Mesothelial cell of epicardium (in vitro differentiated cells): ENCODE measurements at places on chromosomes 6 and 20. TPM values are rescaled to one million over a fixed set of nuclear protein-coding genes. Genes with fewer than 3 reads are reported as not detected.
A peak's percentile ranks its signal among the peaks of the same experiment; 100 is the strongest.

Gene FRK
- total RNA-seq: 4.9 to 5.2 TPM (median 5.1 TPM) in 3 replicates

Gene SAMD5
- 10.6 to 12.6 TPM (median 12.0 TPM) in 3 replicates for total RNA-seq

Gene BPIFB2
- total RNA-seq: not detected in 3 replicates

Gene BPI
- not detected in 3 replicates for total RNA-seq

Gene TUBB2A
- 21.5 to 25.5 TPM (median 24.3 TPM) in 3 replicates for total RNA-seq

- no peak for DNase-seq
These were observed 6.7 kb downstream of the FLOT1 start for GRCh38 chr6:30735668-30736314.

DNA sequence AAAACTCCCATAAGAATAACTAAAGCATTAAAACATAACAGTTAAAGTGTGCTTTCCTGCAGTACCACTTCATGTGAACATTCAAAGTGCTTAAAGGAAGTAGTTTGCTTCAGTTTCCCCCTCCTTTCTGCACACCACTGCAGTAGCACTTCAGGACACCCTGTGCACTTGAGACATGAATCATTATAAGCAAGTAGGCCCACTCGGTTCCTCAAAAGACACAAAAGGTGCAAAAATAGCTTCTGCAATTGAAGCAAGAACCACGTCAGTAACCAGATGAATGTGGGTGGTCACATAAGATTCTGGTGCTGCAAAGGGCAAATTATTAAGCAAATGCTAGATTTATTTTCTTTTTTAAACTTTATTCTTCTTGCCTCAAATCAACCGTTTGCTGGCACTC lies 160.6 kb downstream of the HIVEP2 start:
- DNase-seq: no peak

GRCh38 chr6:39197521-39197920 lies 31.8 kb downstream of the KCNK5 start:
- no peak for DNase-seq

DNA sequence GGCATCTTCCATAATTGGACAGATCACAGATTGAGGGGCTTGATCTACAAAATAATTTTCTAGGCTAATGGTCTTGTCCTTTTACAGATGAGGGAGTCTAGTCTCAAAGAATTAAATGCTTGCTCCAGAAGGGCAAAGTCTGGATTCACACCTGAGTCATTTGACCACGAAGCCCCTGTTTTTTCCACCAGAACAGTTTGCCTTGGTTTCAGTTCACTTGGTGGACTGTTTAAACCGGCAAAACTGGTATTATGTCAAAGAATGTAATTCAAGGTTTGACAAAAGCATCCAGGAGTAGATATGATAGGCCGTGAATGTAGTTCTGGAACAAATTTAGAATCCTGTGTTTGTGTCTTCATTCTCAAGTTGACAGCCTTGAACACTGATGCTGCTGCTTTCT lies 3.3 kb downstream of the MYO6 start:
- DNase-seq: no peak

DNA sequence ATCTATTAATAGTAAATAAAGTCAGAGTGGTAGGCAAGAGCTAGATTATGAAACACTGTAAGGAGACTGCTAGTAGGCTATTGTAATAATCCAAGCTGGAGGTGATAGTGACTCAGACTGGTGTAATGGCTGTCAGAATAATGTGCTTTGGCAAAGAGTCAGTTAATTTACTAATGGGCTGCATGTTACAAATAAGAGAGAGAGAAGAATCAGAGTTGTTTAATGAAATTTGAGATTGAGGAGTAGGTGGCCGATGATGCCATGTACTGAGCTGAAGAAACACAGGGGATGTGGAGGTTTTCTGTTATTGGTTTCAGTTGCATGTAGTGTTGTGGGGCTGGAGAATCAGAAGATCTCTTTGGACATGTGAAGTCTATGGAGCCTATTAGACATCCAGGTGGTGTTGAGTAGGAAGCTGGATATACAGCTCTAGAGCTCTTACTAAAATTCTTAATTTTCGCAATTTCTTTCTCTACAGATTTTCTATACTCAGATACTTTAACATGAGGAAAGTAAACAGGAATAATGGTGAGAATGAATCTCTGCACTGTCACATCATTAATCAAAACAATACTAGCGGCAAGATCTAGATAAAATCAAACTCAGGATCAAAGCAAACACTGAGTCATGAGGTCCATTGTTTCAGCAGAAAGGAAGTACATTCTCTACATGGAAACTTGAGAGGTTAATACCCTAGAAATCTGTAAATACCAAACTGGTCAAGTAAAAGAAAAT lies 167.7 kb downstream of the SIM1 start:
- no peak for DNase-seq

DNA sequence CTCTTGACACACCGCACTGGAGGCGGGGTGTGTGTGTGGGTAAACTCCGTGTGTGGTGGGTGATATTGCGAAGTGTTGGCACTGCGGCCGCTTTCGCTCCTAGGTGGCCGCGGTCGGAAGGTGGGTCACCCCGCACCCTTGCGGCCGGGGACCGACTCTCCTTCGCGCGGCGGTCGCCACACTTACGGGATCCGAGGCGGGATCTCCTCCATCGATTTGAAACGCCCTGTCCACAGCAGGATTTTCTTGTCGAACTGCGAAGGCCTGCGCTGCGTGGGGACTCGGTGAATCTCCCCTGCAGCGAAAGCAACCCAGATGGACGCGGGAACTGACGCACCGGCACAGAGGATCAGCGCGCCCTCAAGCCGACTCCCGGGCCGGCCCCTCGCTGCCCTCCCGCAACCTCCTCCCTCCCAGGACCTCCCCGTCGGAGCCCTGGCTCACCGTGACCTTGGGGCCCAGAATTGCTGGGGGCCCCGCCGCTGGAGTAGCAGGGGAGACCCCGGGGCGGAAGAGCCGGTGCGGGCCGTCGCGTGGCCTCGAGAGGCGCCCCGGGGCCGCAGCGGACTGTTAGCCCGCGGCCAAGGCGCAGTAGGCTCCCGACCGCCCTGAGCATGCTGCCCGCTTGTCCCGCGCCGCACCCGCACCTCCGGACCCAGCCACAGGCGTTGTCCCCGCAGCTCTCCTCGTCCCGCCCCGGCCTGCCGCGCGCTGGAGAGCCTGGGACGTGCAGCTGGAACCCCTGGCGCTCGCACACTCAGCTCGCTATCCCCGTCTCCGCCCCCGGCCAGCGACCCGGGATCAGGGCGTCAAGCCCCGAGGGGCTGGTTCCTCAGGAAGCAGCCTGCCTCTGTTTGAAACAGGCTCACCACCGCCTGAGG lies at the start of gene FAM162B:
Gene FAM162B, minus strand, starts transcription at position 759 of the 881 bp plus-strand sequence. Its CDS starts 143 bp downstream, at position 616.
- peak; percentile 47 for DNase-seq

DNA sequence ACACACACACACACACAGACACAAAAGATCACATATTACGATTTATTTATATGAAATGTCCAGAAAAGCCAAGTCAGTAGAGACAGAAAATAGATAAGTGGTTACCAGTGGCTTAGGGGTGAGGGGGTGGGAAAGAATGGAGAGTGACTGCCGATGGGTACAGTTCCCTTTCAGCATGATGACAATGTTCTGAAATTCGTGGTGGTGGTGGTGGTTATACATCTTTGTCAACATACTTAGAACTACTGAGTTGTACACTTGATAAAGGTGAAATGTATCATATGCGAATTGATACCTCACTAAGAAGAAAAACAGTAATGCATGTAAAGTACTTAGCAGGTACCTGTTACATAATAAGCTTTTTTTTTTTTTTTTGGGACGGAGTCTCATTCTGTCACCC lies 124.3 kb downstream of the SCAF8 start:
- DNase-seq: no peak
